ENCODE measurements at places on chromosomes 3 and 15.

GRCh38 chr3:42052132-42052483 is 39.0 kb upstream of the TRAK1 start:
- H3K36me3 ChIP-seq: no peaks in the 10 kb centered on the region
- H3K4me3 ChIP-seq: no peak overlapping the region
- no peak for DNase-seq

GRCh38 chr3:112136959-112137693 is 4.1 kb upstream of the GCSAM start:
- peaks cover 57% of the 10 kb centered on the region for H3K4me1 ChIP-seq
- peak; percentile 65 for DNase-seq
- no peaks in the 10 kb centered on the region for H3K36me3 ChIP-seq
- H3K27ac ChIP-seq: peak overlapping the region; percentile 44
- no peaks in the 10 kb centered on the region for H3K27me3 ChIP-seq

DNA sequence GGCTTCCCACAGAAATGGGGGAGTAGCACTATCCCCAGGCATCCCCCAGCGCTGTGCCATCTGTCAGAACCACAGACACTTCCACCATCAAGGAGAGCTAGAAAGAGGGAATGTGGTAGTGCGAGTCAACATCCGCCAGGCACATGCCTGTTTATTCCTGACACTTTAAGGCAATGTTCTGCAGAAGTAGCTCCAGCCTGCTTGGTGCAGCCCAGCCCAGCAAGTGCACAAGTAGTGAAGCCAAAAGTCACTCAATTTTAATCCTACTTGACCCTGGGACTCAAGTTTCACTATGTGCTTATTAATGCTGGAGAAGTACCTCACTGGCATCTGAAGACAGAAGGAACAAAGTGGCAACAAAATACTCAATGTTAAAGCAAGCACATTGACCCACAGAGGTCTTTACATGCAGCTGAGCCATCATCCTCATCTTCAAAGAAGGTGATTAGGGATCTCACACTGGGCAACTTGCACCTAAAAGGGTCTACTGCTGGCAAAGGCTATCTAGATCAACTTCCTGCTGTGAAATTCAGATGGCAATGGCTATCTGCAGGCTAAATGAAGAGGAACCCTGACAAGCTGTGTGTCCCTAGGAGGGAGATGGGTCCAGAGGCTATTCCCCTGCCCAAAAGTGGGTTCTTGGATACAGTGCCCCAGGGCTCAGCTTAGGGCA is 61.4 kb upstream of the CLDN18 start:
- no peak overlapping the region for H3K27ac ChIP-seq
- no peak for DNase-seq
- H3K4me3 ChIP-seq: no peak overlapping the region
- no peaks in the 10 kb centered on the region for H3K4me1 ChIP-seq
- H3K27me3 ChIP-seq: no peaks in the 10 kb centered on the region

- H3K4me1 ChIP-seq: no peaks in the 10 kb centered on the region
- H3K4me3 ChIP-seq: no peak overlapping the region
- DNase-seq: no peak
- H3K27me3 ChIP-seq: peaks cover 15% of the 10 kb centered on the region
- no peaks in the 10 kb centered on the region for H3K36me3 ChIP-seq
Observed at GRCh38 chr3:150341891-150342290, 66.2 kb upstream of the TSC22D2 start.

DNA sequence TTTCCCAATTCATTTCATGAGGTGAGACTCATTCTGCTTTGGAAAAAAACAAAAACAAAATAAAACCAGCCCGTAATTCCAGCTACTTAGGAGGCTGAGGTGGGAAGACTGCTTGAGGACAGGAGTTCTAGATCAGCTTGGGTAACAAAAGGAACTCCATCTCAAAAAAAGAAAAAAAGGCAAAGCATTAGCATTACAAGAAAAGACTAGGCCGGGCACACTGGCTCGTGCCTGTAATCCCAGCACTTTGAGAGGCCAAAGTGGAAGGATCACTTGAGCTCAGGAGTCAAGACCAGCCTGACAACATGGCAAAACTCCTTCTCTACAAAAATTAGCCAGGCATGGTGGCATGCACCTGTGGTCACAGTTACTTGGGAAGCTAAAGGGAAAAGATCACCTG is 33.9 kb downstream of the TRPM7 start:
- DNase-seq: no peak
- peaks cover 17% of the 10 kb centered on the region for H3K4me1 ChIP-seq
- no peak overlapping the region for H3K4me3 ChIP-seq
- H3K27ac ChIP-seq: peak overlapping the region; percentile 48
